Right hindlimb (tissue), 1 donor: ENCODE measurements at places on chromosomes 13 and 19.

GRCh38 chr19:16369664-16370576 is 45.3 kb downstream of the KLF2 start:
- no peak for DNase-seq

DNA sequence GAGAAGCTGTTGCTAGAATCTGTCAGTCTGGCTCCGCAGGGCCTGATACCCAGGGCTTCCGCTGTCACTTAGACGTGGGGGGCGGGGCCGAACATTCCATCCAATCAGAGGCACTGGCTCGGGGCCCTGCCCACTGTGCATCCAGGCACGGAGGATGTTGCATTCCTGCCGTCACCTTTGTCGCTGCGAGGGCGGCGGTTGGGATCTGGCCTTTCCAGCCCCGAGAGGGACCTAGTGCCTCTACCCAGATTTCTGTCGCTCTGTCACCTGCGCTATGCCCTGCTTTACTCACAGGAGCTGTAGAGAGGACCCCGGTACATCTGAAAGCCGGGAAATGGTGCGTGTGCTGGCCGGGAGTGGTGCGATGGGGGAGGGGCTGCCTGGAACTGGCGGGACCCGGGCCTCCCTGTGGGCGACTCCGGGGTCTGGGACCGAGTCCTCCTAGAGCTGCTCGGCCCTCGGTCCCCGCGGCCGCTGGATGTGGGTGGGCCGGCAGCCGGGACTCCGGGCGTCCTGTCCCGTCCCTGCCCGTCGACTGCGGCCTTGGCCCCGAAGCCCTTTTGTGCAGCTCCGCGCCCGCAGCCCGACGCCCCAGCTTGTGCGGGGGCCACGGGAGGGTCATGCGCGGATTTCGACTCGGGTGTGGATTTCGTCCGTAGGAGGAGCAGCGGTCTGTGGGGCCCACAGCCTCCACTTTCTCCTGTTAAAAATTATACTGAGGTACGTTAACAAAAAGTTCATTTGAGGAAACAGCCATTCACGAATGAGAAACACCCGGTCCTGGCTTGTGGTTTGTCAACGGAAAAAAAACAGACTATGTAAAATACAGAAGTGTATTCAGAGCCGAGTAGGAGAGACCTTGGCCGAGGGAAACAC is at the start of gene ZNF439:
Gene ZNF439 (plus strand): TSS at position 133 of the 876 bp plus-strand sequence. CDS start 142 bp downstream, at position 275.
- peak; percentile 90 for DNase-seq

DNA sequence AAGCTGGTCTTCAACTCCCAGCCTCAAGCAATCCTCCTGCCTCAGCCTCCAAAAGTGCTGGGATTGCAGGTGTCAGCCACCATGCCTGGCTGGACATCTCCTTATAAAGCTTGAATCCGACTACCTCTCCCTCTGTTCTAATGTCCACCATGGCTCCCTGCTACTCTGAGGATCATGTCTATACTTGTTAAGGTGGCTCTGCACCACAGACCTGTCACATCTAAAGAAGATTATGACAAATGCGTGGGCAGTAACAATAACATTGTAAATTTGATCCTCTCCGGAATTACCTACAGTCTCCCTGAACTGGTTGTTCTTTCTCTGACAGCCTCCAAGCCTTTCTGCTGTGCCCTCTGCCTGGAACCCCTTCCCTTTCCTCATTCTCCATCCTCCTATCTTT is 1.8 kb downstream of the NXNL1 start:
- no peak for DNase-seq

- DNase-seq: no peak
Measured at GRCh38 chr19:14407605-14408484, 11.3 kb downstream of the DDX39A start.

DNA sequence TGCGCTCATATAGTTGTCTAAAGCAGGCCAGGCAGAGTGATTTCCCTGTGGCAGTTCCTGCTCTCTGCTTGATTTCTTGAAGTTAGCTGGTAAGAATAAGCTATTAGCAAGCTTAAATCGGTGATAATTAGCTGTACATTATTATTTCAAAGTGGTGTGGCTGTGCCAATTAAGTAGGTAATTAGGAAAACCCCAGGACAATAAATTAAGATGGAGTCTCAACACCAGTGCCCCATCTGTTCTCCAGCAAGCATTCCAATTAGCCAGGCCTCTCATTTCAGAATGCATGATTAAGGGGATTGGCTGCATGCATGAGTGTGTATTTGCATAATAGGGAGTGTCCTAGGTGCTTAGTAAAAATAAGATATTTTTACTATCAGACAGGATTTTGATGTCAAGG is 342.3 kb downstream of the GPC5 start:
- DNase-seq: no peak

GRCh38 chr13:71774863-71775262 is 92.1 kb downstream of the DACH1 start:
- no peak for DNase-seq

DNA sequence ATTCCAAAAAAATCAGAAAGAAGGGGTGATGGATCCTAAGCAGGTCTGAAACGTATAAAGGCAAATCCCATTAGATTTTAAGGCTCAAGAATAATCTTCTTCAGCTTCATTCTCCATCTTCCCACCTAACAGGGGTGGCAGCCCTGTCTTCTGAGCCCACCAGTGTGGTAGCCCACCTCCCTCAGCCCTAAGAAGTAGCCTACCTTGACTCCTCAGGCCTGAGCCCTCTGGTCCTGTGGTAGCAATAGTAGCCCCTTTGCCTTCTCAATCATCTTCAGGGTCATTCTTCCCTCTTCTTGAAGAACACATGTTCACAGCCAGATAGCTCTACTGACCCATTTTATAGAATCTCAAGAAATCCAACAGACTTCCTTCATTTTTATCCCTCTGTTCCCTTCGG is 33.7 kb downstream of the N4BP2L2 start:
- DNase-seq: no peak

DNA sequence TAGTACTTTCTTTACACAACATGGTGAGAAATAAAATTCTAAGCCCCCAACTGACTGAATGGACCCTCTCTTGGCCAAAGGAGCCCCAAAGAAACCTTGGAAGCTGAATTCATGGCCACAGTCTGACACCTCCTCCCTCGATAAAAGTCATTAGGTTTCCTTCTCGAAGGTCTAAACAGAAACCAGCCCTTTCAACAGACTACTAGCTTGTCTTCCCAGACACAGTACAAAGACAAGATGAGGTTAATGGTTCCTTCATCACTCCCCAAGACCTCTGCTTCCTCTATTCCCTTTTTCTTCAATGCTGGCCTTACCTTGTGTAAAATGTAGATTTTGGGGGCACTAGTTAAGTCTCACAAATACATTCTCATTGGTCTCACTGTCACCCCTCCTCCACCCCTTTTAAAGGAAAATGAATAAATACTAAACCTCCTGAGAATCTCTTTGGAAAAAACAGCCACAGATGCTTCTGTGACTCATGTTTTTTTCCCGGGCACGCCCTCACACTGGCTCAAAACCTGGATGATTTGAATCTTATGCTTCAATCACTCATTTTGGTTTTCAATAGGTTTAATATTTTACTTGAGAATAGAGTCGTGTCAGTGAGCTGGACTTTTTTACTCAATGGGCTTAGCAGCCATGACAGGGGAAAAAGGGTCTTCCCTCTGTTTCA is 65.8 kb upstream of the MED4 start:
- no peak for DNase-seq
